Mucosa of gallbladder (tissue), 1 donor: ENCODE measurements at places on chromosomes 13 and 19. TPM values are rescaled to one million over a fixed set of nuclear protein-coding genes. Genes with fewer than 3 reads are reported as not detected.

NANOS3 gene
- 0.75 TPM for total RNA-seq

KLK4 gene
- total RNA-seq, result not detected

ZNF709 gene
- total RNA-seq, result 3.7 TPM

ZNF888 gene
- 39.0 TPM for total RNA-seq

ONECUT3 gene
- total RNA-seq, result 6.3 TPM

KCNRG gene
- total RNA-seq, result 0.26 TPM

TARM1 gene
- total RNA-seq, result not detected

SYDE1 gene
- total RNA-seq, result 23.4 TPM

PEX11G gene
- total RNA-seq, result 8.2 TPM

ETFB gene
- 139 TPM for total RNA-seq

ZNF491 gene
- 3.9 TPM for total RNA-seq

ZNF793 gene
- 10.8 TPM for total RNA-seq

GNG14 gene
- total RNA-seq, result not detected

ADPRHL1 gene
- 4.7 TPM for total RNA-seq

ZNF471 gene
- 14.9 TPM for total RNA-seq

ZNF625 gene
- total RNA-seq, result 5.9 TPM

TMC4 gene
- 198 TPM for total RNA-seq

TMEM255B gene
- 17.0 TPM for total RNA-seq

C1QTNF9 gene
- total RNA-seq, result 0.14 TPM

PSG3 gene
- total RNA-seq, result not detected

TIMM50 gene
- 53.3 TPM for total RNA-seq

PSG2 gene
- total RNA-seq, result not detected

ACER1 gene
- total RNA-seq, result 0.14 TPM

COLGALT1 gene
- 71.1 TPM for total RNA-seq

LYL1 gene
- total RNA-seq, result 11.7 TPM

ZNF665 gene
- total RNA-seq, result 4.3 TPM

ZNF582 gene
- 8.3 TPM for total RNA-seq

SHANK1 gene
- total RNA-seq, result 1.1 TPM

EPS8L1 gene
- total RNA-seq, result 127 TPM

ARHGAP33 gene
- 20.1 TPM for total RNA-seq

MIA gene
- 4.5 TPM for total RNA-seq

RFPL4AL1 gene
- not detected for total RNA-seq

DNAJC3 gene
- 76.5 TPM for total RNA-seq

CASP14 gene
- not detected for total RNA-seq

DHDH gene
- total RNA-seq, result 1.9 TPM

SACS gene
- 8.4 TPM for total RNA-seq

FAM174C gene
- 57.6 TPM for total RNA-seq

CLC gene
- 0.35 TPM for total RNA-seq
